ENCODE measurements at places on chromosomes 3 and 15. TPM values are rescaled to one million over a fixed set of nuclear protein-coding genes. Genes with fewer than 3 reads are reported as not detected.

The KIF7 gene
- 14.4 TPM for total RNA-seq

The ADAMTS17 gene
- 8.0 TPM for total RNA-seq

The GCSAM gene
- total RNA-seq, result 0.16 TPM

The NKTR gene
- 214 TPM for total RNA-seq

The PLD1 gene
- 24.9 TPM for total RNA-seq

The WDR93 gene
- total RNA-seq, result 0.98 TPM

The LIPC gene
- not detected for total RNA-seq

The CYP8B1 gene
- total RNA-seq, result not detected

GRCh38 chr3:113287111-113287802 lies 75.9 kb downstream of the BOC start:
- peaks cover 15% of the 10 kb centered on the region for H3K4me1 ChIP-seq
- DNase-seq, result no peak
- no peaks in the 10 kb centered on the region for H3K27me3 ChIP-seq
- H3K36me3 ChIP-seq, result no peaks in the 10 kb centered on the region
- H3K27ac ChIP-seq, result peak overlapping the region; percentile 80

GRCh38 chr15:69713726-69714559 lies 261.3 kb downstream of the RPLP1 start:
- H3K4me1 ChIP-seq, result no peaks in the 10 kb centered on the region
- no peak overlapping the region for H3K27ac ChIP-seq
- no peak for DNase-seq
- H3K27me3 ChIP-seq, result no peaks in the 10 kb centered on the region
- no peaks in the 10 kb centered on the region for H3K36me3 ChIP-seq

GRCh38 chr3:85498177-85498576 lies 539.4 kb downstream of the CADM2 start:
- H3K27ac ChIP-seq, result no peak overlapping the region
- no peak for DNase-seq
- no peak overlapping the region for H3K4me3 ChIP-seq
- no peaks in the 10 kb centered on the region for H3K4me1 ChIP-seq
- no peaks in the 10 kb centered on the region for H3K27me3 ChIP-seq
- no peaks in the 10 kb centered on the region for H3K36me3 ChIP-seq

- H3K27me3 ChIP-seq, result no peaks in the 10 kb centered on the region
- H3K27ac ChIP-seq, result no peak overlapping the region
- no peaks in the 10 kb centered on the region for H3K36me3 ChIP-seq
- H3K4me1 ChIP-seq, result no peaks in the 10 kb centered on the region
Observed at GRCh38 chr3:56423661-56424099, 44.6 kb downstream of the ERC2 start.

GRCh38 chr15:30865257-30865656 lies 38.5 kb upstream of the FAN1 start:
- no peak for DNase-seq
- H3K27me3 ChIP-seq, result no peaks in the 10 kb centered on the region
- H3K4me1 ChIP-seq, result no peaks in the 10 kb centered on the region
- H3K36me3 ChIP-seq, result no peaks in the 10 kb centered on the region
- H3K27ac ChIP-seq, result no peak overlapping the region

GRCh38 chr3:81352867-81353266 lies 408.6 kb downstream of the GBE1 start:
- H3K27ac ChIP-seq, result no peak overlapping the region
- no peak for DNase-seq
- no peaks in the 10 kb centered on the region for H3K4me1 ChIP-seq
- H3K27me3 ChIP-seq, result no peaks in the 10 kb centered on the region

DNA sequence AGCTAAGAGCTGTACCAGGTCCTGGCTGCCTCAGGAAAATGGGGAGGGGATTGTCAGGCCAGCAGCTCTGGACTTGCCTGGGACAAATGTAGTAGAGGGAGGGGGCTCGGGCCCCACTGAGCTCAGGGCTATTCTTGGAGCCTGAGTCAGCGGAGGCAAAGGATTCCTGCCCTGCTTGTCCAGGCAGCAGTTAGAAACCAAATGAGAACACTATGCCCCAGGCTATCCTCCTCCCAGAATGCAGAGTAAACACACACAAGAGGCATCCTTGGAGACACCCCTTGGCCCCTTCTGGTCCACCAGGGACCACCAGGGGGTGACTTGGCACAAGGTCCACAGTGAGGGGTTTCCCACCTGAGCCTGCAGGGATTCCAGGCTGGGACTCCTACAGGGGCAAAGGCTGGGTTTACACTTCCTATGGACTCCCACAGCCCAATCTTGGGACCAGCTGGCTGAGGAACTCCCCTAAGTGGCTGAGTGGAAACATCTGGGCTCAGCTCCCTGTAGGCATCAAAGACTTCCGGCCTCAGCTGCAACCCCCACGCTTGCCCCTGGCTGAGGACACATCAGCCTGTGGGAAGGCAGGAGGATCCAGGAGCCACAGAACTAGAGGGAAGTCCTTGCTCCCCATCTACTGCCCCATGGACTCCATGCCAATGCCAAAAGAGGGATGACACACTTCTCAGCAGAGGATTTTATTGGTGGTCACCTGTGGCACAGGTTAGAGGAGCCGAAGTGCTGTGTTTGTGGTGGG lies 3.4 kb upstream of the COL7A1 start:
- H3K27ac ChIP-seq, result peak overlapping the region; percentile 91
- H3K4me1 ChIP-seq, result peaks cover 14% of the 10 kb centered on the region
- peaks cover 2% of the 10 kb centered on the region for H3K27me3 ChIP-seq
- peak; percentile 93 for DNase-seq
- peaks cover 21% of the 10 kb centered on the region for H3K36me3 ChIP-seq

DNA sequence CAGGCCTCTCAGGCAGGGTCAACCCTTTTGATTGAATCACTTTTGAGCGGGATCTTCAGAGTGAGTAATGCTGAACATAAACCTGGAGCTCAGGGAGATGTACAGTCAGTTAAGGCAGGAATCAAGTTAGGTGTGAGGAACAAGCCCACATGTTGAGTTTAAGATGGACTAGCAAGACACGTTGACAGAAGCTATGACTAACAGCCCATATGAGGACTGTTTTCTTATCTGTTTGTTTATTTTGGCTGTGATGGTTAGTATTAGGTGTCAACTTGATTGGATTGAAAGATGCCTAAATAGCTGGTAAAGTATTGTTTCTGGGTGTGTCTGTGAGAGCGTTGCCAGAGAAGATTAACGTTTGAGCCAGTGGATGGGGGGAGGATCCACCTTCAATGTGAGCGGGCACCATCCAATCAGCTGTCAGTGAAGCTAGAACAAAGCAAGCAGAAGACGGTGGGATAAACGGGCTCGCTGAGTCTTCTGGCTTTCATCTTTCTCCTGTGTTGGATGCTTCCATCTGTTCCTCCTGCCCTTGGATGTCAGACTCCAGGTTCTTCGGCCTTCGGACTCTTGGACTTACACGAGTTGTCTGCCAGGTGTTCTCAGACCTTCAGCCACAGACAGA lies 232.3 kb upstream of the STAC start:
- no peak for DNase-seq
- no peaks in the 10 kb centered on the region for H3K36me3 ChIP-seq
- H3K27ac ChIP-seq, result no peak overlapping the region
- H3K4me3 ChIP-seq, result no peak overlapping the region
- no peaks in the 10 kb centered on the region for H3K27me3 ChIP-seq
- no peaks in the 10 kb centered on the region for H3K4me1 ChIP-seq

- H3K36me3 ChIP-seq, result no peaks in the 10 kb centered on the region
- H3K27me3 ChIP-seq, result no peaks in the 10 kb centered on the region
- H3K27ac ChIP-seq, result no peak overlapping the region
- DNase-seq, result no peak
- H3K4me3 ChIP-seq, result no peak overlapping the region
Observed at GRCh38 chr3:119288669-119289403, 5.3 kb upstream of the ARHGAP31 start.

GRCh38 chr15:43329217-43329959 lies 985 bp downstream of the LCMT2 start:
- peak; percentile 21 for DNase-seq
- no peaks in the 10 kb centered on the region for H3K27me3 ChIP-seq
- no peaks in the 10 kb centered on the region for H3K36me3 ChIP-seq
- H3K4me1 ChIP-seq, result no peaks in the 10 kb centered on the region

- no peaks in the 10 kb centered on the region for H3K4me1 ChIP-seq
- no peaks in the 10 kb centered on the region for H3K27me3 ChIP-seq
- DNase-seq, result no peak
- H3K4me3 ChIP-seq, result no peak overlapping the region
Observed at GRCh38 chr3:120602682-120603081, 6.5 kb downstream of the NDUFB4 start.

GRCh38 chr3:98784666-98785600 lies 21.8 kb downstream of the ST3GAL6 start:
- DNase-seq, result no peak
- no peaks in the 10 kb centered on the region for H3K36me3 ChIP-seq
- H3K27ac ChIP-seq, result peak overlapping the region; percentile 35
- H3K4me3 ChIP-seq, result no peak overlapping the region
- H3K4me1 ChIP-seq, result no peaks in the 10 kb centered on the region

- no peak overlapping the region for H3K27ac ChIP-seq
- no peaks in the 10 kb centered on the region for H3K36me3 ChIP-seq
- no peaks in the 10 kb centered on the region for H3K4me1 ChIP-seq
- DNase-seq, result no peak
Observed at GRCh38 chr3:141089339-141090152, 38.4 kb downstream of the SPSB4 start.

- no peaks in the 10 kb centered on the region for H3K36me3 ChIP-seq
- H3K27ac ChIP-seq, result no peak overlapping the region
- no peaks in the 10 kb centered on the region for H3K27me3 ChIP-seq
- no peak overlapping the region for H3K4me3 ChIP-seq
- DNase-seq, result no peak
Observed at GRCh38 chr15:27165590-27165989, 194.6 kb downstream of the GABRG3 start.

GRCh38 chr15:43524254-43524845 lies 6.9 kb downstream of the MAP1A start:
- H3K36me3 ChIP-seq, result no peaks in the 10 kb centered on the region
- H3K27me3 ChIP-seq, result no peaks in the 10 kb centered on the region
- H3K27ac ChIP-seq, result no peak overlapping the region
- H3K4me3 ChIP-seq, result no peak overlapping the region
- DNase-seq, result no peak

GRCh38 chr3:69164296-69164695 lies 41.9 kb upstream of the LMOD3 start:
- DNase-seq, result no peak
- H3K4me1 ChIP-seq, result no peaks in the 10 kb centered on the region
- H3K27me3 ChIP-seq, result no peaks in the 10 kb centered on the region

- H3K27me3 ChIP-seq, result no peaks in the 10 kb centered on the region
- no peak overlapping the region for H3K27ac ChIP-seq
- H3K36me3 ChIP-seq, result no peaks in the 10 kb centered on the region
- no peaks in the 10 kb centered on the region for H3K4me1 ChIP-seq
- DNase-seq, result no peak
- no peak overlapping the region for H3K4me3 ChIP-seq
Observed at GRCh38 chr3:170714122-170714521, 128.2 kb upstream of the SLC7A14 start.

DNA sequence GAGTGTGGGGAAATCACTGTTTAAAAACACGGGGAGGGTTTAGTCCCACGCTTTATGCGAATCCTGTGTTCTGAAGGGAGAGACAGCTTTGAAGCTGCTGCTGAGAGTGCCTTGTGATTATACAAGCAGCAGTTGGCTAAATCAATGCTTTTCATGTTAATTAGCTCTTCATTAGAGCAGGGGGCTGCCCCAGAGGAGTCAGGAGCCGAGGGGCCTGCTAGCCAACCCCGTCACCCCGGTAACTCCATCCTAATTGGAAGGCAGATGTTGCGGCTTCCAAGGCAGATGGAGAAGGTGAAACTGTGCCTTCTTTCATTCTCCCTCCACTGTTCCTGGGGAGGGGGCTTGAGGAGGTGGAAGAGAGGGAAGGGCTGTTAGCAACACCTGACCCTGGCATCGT lies 92.4 kb upstream of the ANKRD34C start:
- DNase-seq, result no peak
- H3K4me1 ChIP-seq, result no peaks in the 10 kb centered on the region
- H3K27me3 ChIP-seq, result no peaks in the 10 kb centered on the region
- H3K36me3 ChIP-seq, result no peaks in the 10 kb centered on the region
- H3K27ac ChIP-seq, result no peak overlapping the region

- H3K4me1 ChIP-seq, result no peaks in the 10 kb centered on the region
- no peak overlapping the region for H3K27ac ChIP-seq
- no peak overlapping the region for H3K4me3 ChIP-seq
- DNase-seq, result no peak
Observed at GRCh38 chr15:81016489-81017068, 15.9 kb downstream of the TLNRD1 start.

GRCh38 chr15:87619161-87619960 lies 637.2 kb downstream of the NTRK3 start:
- no peaks in the 10 kb centered on the region for H3K4me1 ChIP-seq
- no peak overlapping the region for H3K4me3 ChIP-seq
- DNase-seq, result no peak
- H3K27me3 ChIP-seq, result no peaks in the 10 kb centered on the region
- no peaks in the 10 kb centered on the region for H3K36me3 ChIP-seq
- H3K27ac ChIP-seq, result peak overlapping the region; percentile 33

- H3K4me1 ChIP-seq, result no peaks in the 10 kb centered on the region
- H3K27ac ChIP-seq, result peak overlapping the region; percentile 82
- no peaks in the 10 kb centered on the region for H3K36me3 ChIP-seq
- peak overlapping the region; percentile 17 for H3K4me3 ChIP-seq
- H3K27me3 ChIP-seq, result no peaks in the 10 kb centered on the region
Observed at GRCh38 chr15:68641376-68641775, 62.6 kb downstream of the CORO2B start.

DNA sequence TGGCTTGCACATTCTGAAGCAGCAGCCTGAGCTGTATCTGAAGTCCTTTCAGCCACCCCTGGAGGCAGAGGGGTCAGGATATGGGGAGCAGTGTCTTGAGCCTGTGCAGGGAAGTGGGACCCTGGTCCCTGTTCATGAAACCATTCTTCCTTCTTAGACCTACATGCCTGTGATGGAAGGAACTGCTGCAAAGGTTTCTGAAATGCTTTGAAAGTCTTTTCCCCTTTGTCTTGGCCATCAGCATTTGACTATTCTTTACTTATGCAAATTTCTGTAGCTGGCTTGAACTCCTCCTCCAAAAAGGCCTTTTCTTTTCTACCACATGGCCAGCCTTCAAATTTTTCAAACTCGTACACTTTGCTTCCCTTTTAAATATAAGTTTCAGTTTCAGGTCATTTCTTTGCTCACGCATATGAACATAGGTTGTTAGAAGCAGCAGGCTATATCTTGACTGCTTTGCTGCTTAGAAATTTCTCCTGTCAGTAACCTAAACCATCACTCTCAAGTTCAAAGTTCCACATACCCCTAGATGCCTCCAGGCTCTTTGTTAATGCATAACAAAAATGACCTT lies 62.3 kb downstream of the GALK2 start:
- no peak overlapping the region for H3K4me3 ChIP-seq
- no peaks in the 10 kb centered on the region for H3K4me1 ChIP-seq
- no peak for DNase-seq
